ENCODE measurements at places on chromosomes 5 and 9.

DNA sequence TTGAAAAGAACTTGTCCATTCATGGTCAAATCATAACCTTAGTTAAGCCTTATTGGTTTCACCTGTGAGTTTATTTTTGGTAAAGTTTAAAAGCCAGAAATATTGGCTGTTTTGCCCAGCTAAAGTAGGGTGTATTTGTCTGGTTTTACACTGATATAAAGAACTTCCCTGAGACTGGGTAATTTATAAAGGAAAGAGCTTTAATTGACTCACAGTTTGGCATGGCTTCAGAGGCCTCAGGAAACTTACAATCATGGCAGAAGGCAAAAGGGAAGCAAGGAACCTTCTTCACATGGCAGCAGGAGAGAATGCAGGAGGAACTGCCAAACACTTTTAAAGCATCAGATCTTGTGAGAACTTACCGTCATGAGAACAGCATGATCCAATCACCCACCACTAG lies 55.3 kb downstream of the JAKMIP2 start:
- DNase-seq: no peak

DNA sequence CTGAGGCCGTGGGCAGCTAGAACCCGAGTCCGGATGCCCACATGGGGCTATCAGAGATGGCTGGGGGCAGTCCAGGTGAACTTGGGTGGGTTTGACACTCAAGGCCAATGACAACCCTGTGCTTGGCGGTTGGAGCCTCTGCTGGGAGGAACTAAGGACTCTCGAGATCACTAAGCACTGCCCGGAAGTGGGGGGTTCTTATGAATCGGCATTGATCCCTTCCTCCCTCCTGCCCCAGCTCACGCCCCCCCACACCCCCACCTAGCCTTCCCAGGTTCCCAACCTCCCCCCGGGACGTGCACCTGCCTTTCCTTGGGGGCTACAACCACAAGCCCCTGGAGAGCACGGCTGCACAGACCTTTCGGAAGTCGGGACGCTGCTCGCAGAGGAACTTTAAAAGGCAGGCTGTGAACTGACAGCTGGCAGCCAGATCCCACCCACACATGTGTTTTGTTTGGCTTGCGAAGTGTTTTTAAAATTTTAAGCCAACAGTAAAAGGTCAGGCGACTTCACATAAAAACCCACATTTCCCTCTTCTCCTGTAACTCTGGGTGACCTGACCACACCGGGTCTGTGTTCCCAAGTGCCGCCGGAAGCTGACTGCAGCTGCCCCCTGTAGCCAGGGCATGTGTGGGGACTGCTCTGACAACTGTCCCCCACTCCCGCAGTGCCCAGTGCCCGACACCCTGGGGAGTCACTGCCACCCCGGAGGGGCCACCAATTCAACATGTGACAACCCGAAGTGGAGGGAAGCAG lies 5.1 kb upstream of the RALGDS start:
- peak; percentile 51 for DNase-seq

DNA sequence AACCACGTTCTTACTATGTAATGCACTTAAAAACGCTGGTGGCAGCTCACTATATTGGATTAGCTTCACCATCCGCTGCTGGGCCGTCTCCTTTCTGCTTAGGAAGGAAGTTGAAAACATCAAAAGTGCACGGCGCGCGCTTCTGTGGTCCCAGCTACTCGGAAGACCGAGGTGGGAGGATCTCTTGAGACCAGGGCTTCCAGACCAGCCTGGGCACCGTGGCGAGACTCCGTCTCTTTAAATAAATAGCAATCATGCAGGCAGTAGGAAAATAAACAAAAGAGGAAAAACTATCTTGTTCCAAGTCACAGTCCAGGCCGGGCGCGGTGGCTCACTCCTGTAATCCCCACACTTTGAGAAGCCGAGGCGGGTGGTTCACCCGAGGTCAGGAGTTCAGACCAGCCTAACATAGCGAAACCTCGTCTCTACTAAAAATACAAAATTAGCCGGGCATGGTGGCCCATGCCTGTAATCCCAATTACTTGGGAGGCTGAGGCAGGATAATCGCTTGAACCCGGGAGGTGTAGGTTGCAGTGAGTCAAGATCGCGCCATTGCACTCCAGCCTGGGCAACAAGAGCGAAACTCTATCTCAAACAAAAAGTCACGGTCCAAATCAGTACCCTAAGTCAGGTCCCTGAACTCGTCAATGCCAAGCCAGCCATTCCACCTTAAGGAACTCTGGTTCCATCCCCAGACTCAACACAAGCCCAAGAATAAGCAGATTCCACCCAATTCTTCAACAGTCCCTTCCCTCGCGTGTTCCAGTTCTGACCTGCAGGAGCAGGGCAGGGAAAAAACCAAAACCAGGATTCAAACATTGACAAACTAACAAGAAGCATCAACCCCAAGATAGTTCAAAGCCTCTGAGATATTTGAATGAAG lies 1.0 kb upstream of the GOLGA1 start:
- peak; percentile 16 for DNase-seq

- DNase-seq: no peak
Measured at GRCh38 chr5:53915120-53915519, 354.7 kb downstream of the NDUFS4 start.

GRCh38 chr9:110288503-110288902 lies 32.2 kb upstream of the TXN start:
- no peak for DNase-seq

DNA sequence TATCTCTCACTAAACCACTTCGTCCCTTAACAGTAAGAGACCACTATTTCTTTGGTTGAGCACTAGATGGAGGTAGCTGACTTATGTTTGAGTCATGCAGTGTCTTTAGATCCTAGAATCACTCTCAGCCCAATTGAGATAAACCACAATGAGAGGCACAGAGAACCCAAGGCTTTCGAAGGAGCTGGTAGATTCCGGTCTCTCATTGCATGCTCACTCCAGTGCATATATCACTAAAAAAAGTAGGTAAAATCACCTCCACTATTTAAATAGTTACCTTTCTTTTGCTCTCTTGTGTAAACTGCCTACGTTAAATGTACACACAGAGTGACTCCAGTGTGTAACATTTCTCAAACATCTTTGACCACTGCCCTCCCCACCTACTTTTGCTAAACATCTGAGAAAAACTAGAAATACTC lies 27.6 kb downstream of the ACTL7A start:
- no peak for DNase-seq

DNA sequence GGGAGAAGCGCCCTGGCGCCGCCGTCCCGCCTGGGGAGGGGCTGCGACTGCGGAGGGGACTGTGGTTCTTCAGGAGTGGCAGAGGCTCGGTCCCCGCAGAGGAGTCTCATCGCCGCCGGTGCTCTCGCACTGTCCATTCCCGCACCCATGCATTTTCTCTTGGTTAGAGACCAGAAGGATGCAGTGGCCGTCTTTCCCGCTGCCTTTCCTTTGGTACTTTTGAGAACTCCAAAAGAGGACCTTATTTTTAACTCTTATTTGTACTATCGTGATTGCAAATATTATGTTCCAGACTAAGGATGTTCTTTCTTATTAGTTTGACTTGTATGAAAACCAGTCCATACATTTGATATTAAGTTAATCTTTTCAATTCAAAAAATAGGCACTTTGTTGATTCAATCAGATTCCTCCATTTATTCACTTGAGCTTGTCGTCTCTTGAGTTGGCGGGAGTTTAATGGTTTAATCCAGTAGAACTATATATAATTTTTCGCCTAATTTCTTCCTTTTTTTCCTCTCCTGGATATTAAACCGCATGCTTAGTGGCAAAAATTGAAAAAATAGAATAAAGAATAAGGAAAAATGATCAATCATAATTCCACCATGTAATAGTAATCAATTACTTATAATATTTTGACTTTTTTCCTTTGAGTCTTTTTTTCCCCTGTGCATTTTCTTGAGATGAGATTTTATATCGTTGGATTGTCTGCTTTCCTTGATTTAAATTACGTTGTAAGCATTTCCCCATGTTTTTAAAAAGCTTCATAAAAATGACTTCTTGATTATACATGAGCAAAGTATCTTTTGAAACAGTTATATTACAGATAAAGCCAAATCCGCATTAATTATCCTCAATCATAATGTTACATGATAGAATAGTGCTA lies 861 bp downstream of the ZFYVE16 start:
- no peak for DNase-seq

DNA sequence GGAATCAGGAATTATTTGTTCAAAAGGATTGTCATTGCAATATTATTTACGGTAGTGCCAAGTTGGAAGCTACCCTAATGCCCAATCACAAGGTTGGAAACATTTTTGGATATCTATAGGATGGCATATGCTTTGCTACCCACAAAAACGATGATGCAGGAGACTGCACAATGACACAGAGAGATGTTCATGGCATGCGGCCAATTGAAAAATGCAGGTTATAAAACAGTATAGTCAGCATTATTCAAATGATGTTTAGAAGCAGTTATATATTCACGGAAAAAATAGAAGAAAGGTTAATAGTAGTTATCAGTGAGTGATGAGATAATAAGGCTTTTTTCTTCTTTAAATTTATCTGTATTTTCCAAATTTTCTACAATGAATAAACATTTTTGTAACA lies 5.9 kb upstream of the ACSL6 start:
- no peak for DNase-seq

DNA sequence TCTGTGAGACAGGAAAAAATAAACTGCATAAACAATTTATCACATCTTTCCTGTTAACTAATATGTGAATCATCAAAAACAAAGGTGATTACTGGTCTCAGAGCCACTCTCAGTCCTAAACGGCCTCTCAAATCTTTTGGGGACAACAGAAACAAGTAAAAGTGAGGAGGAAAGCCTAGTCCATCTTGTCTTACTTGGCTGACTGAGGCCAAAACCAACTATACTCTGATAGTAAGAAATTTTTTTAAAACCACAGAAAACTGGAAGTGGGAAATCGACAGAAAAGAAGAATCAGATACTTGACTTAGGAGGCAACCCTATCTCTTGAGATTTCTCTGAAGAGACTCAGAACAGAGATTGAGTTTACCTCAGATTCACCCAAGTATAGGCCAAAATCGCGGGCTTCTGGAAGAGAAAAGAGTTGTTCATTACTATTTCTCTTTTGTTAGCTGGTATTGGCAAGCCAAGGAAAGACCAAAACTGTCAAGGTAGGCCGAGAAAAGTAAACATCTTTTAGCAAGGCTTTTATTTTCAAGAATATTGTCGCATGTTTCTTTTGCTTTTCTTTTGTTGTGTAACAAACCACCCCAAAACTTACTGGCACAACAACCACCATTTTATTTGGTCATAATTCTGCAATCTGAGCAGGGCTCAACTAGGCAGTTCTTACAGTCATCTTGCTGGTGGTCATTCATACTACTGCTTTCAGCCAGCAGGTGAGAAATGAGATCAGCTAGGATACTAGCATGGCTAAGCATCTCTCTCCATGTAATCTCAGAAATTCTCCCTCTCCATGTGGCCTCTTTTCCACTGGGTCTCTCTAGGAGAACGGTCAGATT lies 46.1 kb downstream of the RFX3 start:
- DNase-seq: peak; percentile 62

DNA sequence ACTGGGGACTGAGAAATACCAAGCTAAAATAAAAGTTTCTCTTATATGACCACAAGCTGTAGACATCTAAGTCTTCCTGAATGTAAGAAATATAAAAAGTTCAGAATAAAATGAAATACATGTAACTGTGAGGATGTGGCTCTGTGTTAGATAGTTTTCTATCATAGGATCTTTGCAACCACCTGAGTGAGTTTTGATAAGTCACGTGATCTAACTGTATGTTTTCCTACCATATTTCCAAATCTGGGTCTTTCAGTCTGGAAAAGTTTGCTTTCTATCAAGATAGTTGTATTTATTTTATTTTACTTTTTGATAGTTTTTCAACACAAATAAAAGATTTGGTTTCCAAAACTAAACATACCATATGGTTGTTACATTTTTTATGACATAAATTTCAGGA lies 1905.8 kb upstream of the ACO1 start:
- no peak for DNase-seq

- no peak for DNase-seq
Measured at GRCh38 chr5:95939465-95939864, 22.2 kb downstream of the ELL2 start.

DNA sequence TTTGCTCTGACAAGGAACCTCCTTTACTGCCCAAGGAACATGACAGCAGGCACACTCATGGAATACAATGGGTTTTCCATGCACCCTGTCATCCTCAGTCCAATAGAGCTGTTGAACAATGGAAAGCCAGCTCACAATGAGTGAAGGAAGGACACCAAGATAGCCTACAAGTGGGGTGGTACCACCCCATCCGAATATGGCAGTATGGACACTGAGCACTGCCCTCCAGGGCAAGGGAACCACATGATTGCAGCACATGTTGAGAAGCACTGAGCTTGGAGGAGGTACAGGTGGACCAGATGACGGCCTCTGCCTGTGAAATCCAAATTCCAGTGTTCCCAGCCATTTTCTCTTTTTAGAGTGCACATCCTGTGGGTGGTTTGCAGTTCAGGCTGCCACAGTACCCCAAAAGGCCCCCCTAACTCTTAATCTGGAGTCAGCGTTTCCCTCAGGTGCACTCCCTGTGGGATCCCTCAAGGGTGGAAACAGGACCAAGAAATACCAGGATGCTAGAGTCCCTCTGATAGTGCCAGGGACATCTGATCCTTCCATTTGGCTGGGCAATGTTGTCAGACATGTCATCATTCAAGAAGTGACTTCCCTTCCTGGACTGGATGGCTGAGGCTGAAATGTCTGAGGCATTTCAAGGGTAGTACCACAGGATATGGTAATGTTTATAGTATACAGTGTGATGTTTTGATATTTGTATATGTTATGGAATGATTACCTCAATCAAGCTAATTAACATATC lies 48.9 kb downstream of the SMC2 start:
- DNase-seq: no peak

GRCh38 chr5:117299936-117300328 lies 725.3 kb upstream of the SEMA6A start:
- no peak for DNase-seq

DNA sequence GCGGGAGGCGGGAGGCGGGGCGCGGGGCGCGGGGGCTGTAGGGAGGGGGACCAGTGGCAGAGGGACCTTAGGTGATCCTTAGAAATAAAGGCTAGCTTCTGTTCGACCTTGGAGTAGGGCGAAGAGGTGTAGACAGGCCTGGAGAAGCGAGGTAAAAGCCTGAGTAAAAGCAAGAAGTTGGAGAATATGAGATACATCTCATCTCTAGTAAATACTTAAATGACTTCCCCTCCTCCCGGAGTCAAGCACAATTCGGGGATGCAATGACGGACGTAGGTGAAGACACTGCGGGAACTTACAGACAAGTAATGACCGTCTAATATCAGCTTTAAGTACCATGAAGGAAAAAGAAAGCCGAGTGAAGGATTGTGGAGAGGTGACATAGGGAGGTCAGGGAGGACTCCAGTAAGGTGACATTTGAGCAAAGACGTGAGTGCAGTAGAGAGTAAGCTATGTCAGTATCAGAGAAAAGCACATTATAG lies 466 bp downstream of the SMC2 start:
- DNase-seq: no peak

DNA sequence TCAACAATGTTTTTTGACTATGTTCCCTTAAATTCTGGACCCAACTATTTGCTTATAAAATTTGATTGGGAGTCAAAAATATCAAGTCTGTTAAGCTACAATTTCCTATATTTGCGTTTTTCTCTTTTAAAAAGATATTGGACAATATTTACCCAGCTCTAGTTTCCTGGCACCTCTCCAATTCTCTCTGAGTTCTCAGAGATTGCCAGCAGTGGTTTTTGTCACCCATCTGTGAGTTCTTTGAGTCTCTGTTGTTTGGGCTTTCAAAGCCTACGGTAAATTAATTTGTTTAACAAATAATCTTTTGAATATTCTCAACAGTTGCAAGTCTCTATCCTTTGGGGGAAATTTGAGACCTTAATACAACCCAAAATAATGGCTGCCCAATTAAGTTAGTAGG lies 174.2 kb upstream of the PUM3 start:
- DNase-seq: no peak

- DNase-seq: no peak
Measured at GRCh38 chr5:31976169-31976568, 197.9 kb downstream of the GOLPH3 start.

Data from B cell (primary cell).